ENCODE measurements at places on chromosomes 2 and 18.

- no peak for DNase-seq
These were observed 909 bp downstream of the ATP6V1C2 start for GRCh38 chr2:10722252-10722825.

- DNase-seq, result no peak
These were observed 180.3 kb downstream of the AGAP1 start for GRCh38 chr2:235674146-235674545.

DNA sequence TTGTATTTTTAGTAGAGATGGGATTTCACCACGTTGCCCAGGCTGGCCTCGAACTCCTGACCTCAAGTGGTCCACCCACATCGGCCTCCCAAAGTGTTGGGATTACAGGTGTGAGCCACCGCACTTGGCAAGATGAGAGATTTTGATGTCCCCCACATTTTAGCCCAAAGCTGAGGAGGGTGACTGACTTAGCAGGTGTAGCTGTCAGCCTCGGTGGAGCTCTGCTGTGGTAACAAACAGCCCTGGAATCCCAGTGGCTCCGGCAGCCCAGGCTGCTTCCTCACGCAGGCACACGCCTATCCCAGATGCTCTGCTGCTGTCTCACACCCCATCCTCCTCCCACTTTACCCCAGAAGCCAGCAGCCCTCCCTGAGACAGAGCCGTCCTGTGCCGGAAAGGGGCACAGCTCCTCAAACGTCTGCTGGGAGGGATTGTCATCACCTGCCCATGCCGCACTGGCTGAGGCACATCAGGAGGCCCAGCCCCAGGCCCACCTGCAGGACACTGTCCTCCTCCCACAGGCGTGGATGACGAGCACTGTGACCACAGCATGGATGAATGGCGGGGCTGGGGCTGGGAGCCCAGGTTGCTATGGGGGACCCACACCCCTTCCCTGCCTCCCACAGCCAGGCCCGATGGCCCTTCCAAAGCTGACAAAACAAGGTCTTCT lies 10.6 kb upstream of the BOK start:
- DNase-seq, result no peak

DNA sequence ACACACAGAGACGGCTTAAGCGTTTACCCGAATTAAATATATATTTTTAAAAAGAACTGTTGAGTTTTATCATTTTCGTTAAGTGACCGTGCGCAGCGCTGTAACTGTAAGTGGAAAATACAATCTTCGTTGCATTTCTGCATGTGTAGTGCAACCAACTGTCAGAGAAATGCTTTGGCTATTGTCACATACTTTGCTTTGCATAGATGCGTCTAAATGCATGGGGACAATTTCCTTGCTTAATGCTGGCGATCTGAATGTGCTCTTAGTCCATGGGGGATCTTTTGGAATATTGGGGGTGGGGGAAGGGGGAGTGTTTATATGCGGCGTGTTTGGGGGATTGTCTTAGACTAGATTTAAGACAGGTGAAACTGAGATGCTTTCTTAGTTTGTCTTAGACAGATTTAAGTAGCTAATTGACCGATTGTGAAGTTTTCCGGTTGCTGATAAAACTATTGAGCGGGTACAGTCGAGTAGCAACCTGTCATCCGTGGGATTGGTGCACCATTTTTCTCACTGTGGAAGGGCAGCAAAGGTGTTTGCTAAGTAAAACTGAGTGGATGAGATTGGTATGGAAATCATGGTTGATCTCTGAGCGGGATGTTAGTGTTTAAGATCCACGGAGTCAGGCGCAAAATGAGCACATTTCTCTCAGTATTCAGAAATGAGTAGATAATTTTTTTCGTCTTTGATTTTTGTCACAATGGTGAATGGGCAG lies 476 bp downstream of the VSNL1 start:
- DNase-seq, result no peak

DNA sequence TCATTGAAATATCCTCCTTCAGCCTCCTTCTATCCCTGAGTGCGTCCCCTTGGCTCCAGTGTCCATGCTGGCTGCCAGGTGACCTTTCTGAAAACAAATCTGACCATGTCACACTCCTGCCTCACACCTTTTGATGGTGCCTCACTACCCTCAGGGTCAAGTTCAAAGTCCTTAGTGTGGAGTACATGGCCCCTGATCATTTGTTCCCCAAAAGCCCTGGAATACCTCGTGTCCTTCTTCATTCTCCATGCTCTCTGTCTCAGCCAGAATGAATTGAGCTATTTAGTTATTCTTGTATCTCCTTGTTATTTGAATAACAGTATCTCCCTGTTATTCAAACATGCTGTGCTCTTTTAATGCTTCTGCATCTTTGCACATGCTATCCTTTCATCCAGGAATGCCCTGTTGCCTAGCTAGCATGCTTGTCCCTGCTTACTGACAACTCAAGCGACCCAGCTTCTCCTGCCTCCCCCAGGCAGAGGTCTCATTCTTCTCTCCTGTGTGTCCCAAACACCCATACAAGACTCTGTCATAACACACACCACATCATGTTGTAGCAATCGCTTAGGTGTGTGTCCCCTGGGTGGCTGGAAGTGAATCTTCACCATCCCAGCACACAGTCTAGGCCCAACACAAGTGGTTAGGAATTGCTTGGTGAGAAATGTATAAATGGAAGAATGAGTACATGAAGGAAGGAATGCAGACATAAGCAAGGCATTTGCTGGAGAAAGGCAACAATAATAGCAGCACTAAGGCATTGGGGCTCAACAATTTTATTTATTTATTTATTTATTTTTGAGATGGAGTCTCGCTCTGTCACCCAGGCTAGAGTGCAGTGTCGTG lies 144.0 kb downstream of the DDX1 start:
- no peak for DNase-seq

GRCh38 chr18:40413160-40413559 lies 1541.9 kb upstream of the PIK3C3 start:
- peak; percentile 23 for DNase-seq

- no peak for DNase-seq
These were observed 24.3 kb upstream of the STPG4 start for GRCh38 chr2:47179388-47179787.

- no peak for DNase-seq
These were observed 12.4 kb upstream of the TRIB2 start for GRCh38 chr2:12704378-12704777.

DNA sequence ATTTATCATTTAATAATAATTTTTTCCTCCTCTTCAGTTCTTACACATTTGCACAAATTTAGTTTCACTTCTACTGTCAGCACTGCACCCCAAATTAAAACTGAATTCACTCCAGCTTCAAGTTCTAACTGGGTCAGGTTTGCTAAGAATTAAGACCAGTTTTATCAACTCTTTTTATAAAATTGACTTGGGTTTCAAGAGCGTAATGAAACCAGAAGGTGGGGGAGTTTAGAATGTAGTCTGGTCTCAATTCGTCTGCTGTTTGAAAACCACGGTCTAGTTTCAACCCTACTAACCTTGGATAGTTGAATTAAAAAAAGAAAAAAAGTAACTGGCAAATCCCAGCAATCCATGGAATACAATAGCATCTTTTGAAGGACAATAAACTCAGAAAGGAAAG lies 14.3 kb upstream of the CTLA4 start:
- DNase-seq, result no peak

- DNase-seq, result no peak
These were observed 18.1 kb downstream of the ABHD3 start for GRCh38 chr18:21686282-21687105.

DNA sequence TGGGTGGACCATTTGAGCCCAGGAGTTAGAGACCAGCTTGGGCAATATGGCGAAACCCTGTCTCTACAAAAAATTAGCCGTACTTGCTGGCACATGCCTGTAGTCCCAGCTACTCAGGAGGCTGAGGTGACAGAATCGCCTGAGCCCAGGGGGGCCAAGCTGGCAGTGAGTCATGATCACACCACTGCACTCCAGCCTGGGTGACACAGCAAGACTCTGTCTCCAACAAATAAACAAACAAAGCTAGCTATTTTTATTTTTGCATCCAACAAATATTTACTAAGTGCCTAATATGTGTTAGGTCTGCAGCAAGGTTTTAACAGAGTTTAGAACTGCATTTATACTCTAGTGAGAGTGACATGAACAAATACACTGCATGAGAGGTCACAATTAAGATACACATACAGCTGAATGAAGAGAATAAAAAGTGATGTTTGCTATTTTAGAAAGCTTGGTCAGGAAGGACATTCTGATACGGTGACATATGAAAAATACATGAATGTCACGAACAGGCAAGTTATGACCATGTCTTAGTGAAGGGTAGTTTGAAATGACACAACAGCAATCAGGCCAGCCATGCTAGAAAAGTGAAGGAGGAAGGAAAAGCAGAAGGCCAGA lies 83.2 kb upstream of the FRZB start:
- no peak for DNase-seq
